OCI-LY7 (cell line): ENCODE measurements at places on chromosomes 5 and 9. TPM values are rescaled to one million over a fixed set of nuclear protein-coding genes. Genes with fewer than 3 reads are reported as not detected.

The SHC3 gene
- total RNA-seq = not detected in 2 replicates

The PHF19 gene
- 211 and 214 TPM in 2 replicates for total RNA-seq

DNA sequence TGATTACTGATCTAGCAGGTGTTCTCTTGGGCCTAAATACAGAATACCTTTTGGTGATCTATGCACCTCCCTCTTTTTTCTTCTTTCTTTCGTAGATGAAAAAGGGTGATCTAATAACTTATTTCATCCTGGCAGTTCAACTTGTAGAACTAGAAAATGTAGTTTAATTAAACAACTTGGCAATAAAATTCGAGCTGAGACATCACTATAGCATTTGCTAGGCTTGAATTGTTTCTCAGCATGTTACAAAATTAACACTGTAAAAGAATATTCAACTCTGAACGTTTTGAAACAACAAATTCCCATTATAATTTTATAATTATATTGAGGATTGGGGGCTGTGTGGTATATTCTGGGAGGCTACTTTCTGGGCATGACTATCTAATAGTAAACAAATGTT is 19.5 kb downstream of the SMIM15 start:
- no peak for DNase-seq

- DNase-seq = no peak
Observed at GRCh38 chr5:139131465-139131864, 66.7 kb downstream of the SIL1 start.

DNA sequence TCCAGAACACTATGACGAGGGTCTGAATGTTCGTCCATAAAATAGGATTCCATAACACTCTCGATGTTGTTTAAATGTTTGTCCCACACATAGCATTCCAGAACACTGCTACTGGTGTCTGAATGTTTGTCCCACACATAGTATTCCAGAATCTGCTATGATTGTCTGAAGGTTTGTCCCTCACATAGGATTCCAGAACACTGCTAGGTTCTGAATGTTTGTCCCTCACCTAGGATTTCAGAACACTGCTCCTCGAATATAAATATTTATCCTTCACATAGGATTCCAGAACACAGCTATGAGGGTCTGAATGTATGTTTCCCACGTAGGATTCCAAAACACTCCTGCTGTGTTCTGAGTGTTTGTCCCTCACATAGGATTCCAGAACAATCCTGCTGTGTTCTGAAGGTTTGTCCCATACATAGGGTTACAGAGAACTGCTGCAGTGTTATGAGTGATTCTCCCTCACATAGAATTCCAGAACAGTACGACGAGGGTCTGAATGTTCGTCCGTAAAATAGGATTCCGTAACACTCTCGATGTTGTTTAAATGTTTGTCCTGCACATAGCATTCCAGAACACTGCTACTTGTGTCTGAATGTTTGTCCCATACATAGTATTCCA is 215.3 kb downstream of the FOXD4L6 start:
- DNase-seq = no peak

DNA sequence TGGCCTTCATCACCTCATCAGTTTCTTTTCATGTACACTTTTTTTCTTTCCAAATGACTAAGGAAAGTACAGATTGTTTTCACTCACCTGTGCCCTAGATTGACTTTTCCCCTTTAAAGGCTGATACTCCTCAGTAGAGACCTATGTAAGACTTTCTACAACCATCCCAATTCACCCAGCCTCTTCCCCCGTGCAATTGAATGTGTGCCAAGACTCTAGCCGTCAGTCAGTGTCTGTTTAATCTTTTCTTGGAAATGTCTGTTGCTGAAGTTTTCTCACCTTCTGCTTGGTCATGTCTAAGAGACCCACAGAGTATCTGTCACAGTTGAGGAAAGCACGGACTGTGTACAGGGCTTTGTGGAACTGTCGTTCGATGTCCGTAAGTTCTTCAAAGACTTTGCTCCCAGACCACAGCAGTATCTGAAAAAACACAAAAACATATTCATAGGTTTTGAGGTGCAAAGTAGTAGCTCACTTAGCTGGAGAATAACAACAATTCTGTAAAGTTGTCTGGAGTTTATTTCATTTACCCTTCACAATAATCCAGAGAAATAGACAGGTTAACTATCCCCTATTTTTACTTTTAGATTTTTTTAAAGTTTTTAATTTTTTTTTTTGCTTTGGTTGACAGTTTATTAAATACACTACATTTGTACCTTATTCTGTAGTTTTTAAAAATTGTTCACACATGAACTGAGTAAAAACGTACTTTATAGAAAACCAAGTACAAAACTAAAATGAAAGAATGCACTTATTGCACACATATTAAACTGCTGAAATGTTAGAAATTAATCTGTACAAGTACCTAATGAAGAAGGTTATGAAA is 13.6 kb downstream of the PDE6A start:
- DNase-seq = no peak

The MAMDC4 gene
- 12.7 and 14.2 TPM in 2 replicates for total RNA-seq

DNA sequence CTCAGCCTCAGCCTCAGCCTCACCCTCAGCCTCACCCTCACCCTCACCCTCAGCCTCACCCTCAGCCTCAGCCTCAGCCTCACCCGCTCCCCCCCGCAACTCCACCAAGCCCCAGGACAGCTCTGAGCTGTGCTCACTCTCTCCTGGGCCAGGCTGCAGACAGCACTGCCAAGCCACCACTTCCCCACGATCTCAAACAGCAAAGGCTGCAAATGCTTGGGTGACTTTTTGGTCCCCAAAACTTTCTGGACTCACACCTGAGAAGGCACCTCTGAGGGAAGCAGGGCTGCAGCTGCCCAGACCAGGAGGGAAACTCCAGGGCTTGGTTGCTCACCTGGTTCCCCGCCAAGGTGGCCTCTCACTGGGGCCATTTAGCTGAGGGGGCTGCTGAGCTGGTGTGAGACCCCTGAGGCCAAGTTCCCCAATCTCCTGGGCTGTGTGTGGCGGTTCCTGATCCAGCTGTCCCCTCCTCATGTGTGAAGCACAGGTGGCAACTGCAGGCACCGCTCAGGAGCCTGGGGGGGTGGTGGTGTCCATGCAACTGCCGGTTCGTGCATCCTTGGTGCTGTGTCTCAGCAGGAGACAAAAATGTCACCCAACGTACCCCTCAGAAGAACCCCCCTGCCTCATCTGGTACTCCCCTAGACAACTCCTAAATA is 17.8 kb downstream of the MRPL36 start:
- peak; percentile 15 for DNase-seq

The CAMK4 gene
- total RNA-seq = 25.4 and 31.2 TPM in 2 replicates

DNA sequence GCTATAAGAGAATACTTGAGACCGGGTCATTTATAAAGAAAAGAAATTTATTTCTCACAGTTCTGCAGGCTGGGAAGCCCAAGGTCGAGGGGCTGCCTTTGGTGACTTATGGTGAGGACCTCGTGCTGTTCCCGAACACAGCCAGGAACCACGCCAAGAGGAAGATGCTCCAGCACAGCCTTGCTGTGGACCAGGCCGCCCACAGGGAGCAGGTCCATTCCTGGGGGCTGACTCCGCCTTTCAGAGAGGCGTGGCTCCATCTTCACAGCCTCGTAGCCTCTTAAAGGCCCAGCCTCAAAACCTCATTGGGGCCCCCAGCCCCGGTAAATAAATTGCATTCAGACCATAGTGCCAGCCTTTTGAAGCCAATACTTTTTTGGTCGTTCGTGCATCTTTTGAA is 93.5 kb upstream of the CACNA1B start:
- no peak for DNase-seq

DNA sequence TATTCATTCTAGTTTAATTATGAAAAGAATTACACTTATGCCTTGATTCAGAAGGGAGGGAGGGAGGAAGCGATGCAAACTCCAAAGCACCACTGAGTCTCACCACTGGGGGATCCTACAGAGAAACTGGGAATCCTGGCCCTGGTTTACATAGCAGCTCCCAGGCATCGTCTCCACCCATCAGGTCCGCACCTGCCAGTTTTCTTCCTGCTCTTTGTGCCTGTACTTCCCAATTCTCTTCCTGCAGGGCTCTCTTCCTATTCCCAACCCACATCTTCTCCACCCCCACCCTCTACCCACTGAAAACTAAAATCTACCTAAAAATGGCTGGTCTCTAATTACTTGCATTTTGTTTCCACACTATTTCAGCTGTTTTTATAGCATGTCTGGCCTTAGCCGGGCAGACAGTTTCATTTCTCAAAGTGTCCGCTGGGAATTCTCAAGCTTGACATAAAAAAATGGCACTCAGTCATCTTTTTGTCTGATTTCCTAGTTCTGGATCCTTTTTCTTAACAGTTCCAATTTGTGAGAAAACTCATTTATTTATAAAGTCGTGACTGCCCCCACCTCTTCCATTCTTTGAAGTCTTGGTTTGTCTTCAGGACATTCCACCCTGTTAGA is 1.6 kb upstream of the TNIP1 start:
- DNase-seq = no peak

GRCh38 chr5:179769796-179770195 is 24.0 kb upstream of the LTC4S start:
- DNase-seq = no peak

- DNase-seq = no peak
Observed at GRCh38 chr9:91761362-91761761, 188.7 kb downstream of the ROR2 start.

DNA sequence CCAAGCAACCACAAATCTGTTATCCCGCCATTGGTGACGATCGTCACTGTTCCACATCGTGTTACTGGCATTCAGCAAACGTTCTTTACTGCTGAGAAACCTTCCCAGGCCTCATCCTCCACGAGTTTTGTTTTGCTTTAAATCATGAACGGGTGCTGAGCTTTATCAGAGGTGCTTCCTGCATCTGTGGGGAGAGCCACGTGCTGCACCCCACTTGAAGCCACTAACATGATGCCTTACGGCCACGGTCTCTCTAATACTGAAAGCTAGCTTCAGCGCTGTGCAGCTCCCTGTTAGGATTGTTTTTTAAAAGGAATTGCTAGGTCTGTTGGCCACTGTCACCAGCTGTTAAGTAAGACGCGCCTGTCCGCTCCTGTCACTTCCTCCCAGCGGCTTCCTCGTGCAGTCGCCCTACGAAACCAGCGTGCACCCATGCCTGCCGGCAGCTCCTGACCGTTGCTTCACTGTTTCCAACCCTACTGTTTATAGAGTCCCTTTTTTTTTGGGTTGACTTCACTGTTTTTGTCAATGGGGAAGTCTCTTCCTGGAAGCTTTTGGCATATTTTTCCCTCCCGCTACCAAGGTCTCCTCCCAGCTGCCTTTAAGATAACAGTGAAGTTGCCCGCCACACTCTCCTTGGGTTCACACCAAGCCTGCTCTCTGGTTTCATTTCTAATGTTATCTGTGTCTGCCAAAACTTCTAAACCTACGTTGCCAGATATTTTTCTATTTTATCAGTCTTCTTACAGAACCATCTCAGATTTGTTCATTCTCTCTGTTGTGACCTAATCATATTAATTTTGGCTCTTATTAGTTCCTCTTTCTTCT is 20.3 kb downstream of the LPCAT1 start:
- DNase-seq = peak; percentile 53

DNA sequence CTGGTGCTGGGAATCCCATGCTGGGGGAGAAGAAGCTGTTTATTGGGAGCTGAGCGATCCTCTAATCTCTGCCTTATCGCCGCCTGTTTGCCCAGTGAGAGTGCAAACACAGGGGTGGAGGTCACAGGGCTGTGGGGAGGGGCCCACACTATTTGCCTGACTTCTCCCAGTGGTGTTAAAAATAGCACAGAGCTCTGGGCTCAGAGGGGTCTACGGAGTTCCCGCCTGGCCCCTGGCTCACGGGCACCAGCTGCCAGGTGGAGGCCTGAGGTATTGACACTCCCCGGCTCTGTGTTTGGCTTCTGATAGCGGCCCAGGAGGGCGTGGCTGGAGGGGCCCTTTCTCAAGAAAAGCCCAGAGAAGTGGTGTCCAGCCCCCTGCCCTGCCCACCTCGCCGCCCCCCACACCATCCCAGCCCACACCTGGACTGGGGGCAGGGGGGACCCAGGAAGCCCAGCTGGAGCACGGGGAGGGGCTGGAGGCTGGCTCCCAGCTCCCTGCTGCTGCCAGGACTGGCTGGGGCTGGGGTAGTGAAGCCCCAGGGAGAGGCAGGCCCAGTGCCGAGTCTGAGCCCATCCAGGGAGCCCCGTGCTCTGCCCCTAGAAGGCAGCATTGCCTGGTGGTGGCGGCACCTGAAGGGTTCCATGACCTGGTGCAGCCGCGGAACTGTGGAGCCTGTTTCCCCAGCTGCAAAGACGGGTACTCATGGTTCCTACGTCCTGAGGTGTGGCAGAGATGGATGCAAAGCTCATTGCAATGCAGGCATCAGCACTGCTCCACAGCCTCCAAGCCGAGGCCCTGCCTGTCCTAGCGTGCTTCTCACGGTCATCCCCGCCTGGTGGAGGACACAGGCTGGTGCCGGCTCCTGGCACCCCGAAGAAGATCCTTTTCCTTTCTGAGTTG is 35.7 kb upstream of the EGFL7 start:
- no peak for DNase-seq

DNA sequence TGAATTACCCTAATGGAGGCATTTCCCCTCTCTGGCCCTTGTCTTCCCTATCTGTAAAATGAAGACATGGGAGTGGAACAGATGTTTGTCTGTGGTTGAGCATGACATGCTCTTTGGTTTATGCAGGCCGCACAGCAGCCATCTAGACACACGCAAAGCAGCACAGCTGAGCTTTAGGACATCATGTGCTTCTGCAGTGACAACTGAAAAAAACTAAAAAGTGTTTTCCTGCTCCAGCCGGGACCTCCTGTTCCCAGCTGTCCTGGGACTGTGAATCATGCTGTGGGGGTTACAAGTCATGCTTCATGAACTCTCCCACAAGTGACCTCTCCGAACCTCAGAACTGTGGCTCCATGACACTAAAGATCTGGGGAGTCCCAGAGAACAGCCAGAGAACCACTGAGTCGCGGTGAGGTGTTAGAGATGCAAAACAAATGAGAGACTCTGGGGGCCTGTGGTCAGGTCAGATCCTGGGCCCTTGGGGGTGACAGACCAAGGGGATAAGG is 1.7 kb downstream of the SMIM3 start:
- no peak for DNase-seq

GRCh38 chr5:170388818-170389549 is at the start of gene KCNMB1:
Gene KCNMB1 (minus strand): TSS chr5:170389367. CDS start chr5:170385447, 3,920 bp downstream.
- no peak for DNase-seq

DNA sequence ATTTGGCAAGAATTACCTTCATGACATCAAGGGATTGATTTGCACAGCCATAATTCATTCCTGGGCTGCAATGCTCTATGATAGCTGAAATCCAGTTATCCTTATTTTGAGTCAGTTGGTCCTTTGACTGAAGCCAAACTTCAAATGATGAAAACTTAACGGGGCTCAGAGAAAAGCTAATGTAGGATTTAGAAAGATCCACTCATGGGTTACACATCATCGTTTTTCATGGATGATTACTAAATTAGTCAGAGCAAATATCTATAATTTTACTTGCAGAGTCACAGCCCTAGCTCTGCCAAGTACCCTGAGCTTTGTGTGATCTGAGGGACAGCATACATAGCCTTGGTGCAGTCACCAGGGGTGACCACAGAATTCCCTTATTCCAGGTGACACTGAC is 27.3 kb upstream of the MUSK start:
- DNase-seq = no peak

The PCDHGA8 gene
- total RNA-seq = 3.8 and 4.7 TPM in 2 replicates

The FYB1 gene
- not detected in 2 replicates for total RNA-seq

- DNase-seq = no peak
Observed at GRCh38 chr5:99949969-99950524, 585.1 kb upstream of the FAM174A start.

The PRUNE2 gene
- total RNA-seq = 0.44 TPM in 1 of 2 replicates, not detected in the other

GRCh38 chr5:139481580-139482049 is 943 bp downstream of the STING1 start:
- no peak for DNase-seq
